Vagina (tissue), 2 donors: ENCODE measurements at places on chromosomes 12 and 14.

DNA sequence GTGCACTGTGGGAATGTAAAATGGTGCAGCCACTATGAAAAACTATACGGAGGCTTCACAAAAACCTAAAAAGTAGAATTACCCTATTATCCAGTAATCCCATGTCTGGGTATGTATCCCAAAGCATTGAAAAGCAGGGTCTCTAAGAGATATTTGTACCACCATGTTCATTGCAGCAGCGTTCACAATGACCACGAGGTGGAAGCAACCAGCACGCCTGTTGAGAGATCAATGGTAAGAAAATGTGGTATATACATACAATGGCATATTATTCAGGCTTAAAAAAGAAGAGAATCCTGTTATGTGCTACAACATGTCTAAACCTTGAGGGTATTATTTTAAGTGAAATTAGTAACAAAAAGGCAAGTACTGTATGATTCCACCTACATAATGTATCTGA is 910 bp upstream of the NOPCHAP1 start:
- no peak for DNase-seq

DNA sequence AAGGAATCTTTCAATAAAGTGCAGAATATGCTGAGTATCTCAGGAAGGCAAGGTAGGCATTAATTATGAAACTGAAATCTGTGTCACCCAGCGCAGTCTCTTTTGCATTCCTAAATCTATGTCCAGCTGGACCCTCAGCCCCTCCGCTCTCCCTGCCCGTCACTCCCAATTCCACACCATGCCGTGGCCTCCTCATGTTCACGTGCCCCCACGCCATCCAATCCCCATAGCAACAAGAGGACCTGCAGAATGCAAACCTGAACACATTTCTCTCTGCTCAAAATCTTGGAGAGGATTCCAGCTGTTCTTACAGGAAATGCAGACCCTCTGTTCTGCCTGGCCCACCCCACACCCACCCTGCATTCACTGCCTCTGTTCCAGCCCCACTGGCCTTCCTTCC is 35.3 kb downstream of the KDM2B start:
- DNase-seq: no peak

- no peak for DNase-seq
Observed at GRCh38 chr12:17928708-17929366, 161.2 kb downstream of the RERGL start.

GRCh38 chr12:41634091-41634490 is 446.0 kb downstream of the PDZRN4 start:
- no peak for DNase-seq

GRCh38 chr12:104752881-104753280 is 205.2 kb downstream of the SLC41A2 start:
- DNase-seq: no peak

- DNase-seq: no peak
Observed at GRCh38 chr14:92105073-92105892, 1.1 kb downstream of the ATXN3 start.

- DNase-seq: no peak
Observed at GRCh38 chr12:32482226-32482625, 82.9 kb downstream of the FGD4 start.

GRCh38 chr14:25092258-25092740 is 42.4 kb upstream of the STXBP6 start:
- DNase-seq: no peak

DNA sequence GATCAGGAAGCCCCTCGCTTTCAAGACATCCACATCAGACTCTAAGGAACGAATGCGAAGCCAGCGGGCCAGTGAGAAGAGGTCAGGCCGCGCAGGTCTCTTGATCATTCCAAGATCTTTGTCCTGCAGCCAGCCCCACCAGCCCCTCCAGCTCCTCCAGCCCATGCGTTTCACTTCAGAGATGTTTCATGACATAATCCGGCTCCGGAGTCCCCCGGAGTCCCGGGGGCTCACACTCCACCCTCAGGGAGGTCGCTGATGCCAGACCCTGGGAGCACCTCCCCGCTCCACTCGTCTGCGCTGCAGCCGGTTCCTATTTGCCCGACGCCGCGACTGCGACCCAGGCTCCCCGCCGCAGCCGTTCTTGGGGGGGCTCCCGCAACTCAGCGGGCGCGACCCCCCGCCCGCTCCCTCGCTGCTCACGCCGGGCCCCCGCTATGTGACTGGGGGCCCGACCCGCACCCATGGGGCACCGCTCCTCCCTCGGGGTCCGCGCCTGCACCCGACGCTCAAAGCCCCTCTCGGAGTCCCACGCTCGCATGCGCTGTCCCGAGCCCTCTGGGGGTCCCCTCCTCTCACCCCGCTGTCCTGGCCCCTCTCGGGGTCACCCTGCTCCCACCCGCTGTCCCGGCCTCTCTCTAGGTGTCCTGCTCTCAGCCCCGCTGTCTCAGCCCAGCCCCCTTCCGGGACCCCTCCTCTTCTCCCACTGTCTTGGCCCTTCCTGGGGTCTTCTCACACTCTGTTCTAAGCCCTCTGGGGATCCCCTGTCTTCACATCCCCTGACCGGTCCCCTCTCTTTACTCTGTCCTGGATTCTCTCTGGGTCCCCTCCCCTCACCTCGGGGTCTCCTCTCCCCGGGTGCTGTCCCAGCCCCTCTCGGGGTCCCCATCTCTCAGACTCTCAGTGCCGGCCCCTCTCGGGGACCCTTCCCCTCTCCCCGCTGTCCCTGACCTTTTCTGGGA is 1.1 kb downstream of the TAOK3 start:
- DNase-seq: no peak

DNA sequence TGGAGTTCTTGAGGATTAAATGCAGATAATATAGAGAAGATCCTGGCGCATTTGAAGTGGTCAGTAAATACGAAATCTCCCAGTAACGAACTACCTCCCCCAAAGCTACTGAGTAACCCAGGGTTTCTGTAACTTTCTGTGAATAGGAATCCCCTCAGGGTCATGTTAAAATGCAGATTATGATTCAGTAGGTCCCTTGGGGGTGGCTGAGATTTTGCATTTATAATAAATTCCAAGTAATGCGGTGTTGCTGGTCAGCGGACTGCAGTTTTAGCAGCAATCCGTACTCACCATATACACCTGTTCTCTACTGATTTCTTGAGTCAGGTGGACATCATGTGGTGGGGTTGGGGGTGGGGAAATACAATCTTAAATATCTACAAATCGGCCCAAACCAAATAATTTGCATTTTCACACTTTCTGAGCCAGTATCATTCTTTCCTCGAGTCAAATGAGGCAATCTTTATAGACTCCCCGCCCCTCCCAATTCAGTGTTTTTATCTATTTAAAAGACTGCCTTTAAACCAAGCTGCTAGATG is 868 bp downstream of the SPATA7 start:
- DNase-seq: no peak

GRCh38 chr12:107903341-107904061 is 129.0 kb downstream of the ASCL4 start:
- no peak for DNase-seq

- DNase-seq: no peak
Observed at GRCh38 chr14:89228921-89229639, 188.0 kb downstream of the FOXN3 start.

- no peak for DNase-seq
Observed at GRCh38 chr14:21496453-21496852, 14.7 kb downstream of the METTL3 start.

DNA sequence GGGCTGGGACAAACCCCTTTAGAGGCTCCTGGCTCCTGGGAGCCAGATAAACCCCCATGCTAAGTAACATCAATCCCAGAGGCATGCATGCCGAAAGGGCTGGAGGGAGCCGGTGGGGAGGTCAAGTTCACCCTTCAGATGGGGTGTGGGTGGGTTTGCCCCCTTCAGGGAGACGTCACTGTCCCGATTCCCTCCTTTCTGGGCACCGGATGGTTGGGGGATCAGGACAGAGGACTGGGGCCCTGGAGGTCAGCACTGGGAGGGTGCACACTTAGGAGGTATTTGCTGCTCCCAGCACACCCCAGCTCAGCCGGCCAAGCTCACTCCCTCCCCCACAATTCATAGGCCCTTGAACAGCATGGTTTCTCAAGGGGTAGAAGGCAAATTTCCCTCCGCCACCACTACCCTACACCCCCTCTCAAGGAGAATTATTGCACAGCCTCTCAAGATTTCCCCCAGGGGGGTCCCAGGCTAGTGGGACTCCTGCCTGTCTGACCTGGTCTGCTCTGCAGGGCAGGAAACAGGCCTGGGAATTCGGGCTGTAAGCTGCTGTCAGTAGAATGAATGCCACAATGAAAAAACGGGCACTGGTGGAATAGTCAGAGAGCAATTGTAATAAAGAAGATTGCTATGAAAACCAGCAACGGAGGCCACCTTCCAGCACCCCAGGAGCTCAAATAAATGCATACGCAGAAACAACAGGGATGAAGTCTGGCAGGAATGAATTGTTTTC is 63.5 kb downstream of the GALNT16 start:
- no peak for DNase-seq

DNA sequence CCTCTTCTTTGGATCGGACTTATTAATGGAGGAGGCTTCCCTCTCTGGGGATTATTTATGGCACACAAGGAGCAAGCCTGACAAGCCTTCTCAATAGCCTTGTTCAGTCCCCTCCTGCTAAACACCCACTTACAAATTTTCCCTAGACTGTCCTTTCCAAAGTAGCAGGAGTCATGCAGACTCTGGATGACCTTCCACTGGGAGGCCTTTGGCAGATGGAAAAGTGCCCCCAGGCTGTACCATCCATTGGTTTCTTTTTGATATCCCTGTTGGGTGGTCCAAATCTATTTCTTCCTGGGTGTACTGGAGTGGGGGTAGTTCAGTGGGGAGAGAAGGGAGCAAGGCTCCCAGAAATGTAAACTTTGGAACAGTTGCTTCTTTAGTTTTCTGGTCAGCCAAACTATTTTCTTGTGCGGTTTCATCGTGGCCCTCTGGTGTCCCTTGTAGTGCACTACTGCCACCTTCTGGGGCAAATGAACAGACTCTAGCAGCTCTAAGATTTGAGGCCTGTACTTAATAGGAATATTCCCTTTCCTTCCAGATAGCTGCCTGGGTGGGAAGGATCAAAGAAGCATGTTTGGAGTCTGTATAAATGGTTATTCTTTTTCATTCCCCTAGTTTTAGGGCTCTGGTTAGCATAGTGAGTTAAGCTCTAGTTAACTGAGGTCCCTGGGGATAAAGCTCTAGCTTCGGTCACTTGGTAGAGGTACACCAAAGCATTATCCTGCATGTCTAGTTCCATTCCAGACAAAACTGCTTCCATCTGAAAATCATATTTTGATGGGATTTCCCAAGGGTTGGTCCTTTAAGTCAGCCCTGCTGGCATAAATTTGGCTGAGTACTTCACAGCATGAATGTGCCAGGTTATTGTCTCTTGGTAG is 409.5 kb downstream of the SLC6A15 start:
- DNase-seq: no peak

GRCh38 chr12:49121047-49121696 is 10.0 kb downstream of the TUBA1B start:
- DNase-seq: no peak

DNA sequence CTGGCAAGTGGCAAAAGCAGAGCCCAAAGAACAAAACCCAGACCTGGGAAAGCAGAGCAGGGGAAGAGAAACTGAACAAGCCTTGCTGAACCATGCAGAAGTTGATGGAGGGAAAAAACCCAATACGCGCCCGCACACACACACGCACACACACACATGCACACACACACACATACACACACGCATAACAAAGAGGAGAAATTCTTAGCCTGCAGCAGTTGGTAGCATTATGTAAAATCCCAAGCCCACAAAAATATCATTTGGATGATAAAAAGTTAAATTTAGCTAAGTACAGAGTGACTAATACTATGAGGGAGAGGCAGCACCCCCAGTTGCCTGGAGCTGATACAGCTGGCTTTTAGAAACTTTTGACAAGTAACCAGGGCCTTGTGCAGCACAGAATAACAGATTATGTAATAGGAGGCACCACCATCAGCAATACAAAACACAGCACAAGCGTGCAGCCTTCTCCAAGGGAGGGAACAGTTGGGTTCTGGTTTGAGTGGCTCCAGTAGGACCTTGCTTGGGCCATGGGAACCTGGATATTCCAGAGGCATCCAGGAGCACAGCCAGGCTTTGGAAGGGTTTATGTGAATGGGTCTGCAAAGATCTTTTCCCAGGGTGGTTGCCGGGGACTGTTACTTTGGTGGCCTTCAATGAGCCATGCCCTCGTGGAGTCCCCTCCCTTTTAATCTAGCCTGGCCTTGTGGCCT is 35.3 kb downstream of the PITPNM2 start:
- DNase-seq: peak; percentile 92

GRCh38 chr12:70994217-70994788 is 73.8 kb upstream of the PTPRR start:
- no peak for DNase-seq

GRCh38 chr12:117494833-117495655 is 133.6 kb upstream of the NOS1 start:
- DNase-seq: no peak

DNA sequence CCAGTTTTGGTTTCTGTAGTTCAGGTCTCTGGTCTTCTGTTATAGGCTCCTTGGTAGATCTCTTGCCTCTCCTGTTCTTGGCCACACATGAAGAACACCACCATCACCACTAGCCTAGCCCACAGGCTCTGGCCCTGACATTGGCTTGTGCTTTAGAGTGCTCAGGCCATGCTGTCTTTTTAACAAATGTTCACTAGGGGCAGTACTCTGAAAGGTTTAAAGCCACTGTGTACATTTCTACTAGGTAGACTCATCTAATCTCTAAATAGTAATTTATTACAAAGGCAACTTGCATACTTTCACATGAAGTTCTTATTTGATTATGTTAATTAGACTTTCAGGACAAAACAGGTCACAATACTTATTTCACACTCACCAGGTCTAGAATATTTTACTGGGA is 38.3 kb downstream of the PDE6H start:
- no peak for DNase-seq

DNA sequence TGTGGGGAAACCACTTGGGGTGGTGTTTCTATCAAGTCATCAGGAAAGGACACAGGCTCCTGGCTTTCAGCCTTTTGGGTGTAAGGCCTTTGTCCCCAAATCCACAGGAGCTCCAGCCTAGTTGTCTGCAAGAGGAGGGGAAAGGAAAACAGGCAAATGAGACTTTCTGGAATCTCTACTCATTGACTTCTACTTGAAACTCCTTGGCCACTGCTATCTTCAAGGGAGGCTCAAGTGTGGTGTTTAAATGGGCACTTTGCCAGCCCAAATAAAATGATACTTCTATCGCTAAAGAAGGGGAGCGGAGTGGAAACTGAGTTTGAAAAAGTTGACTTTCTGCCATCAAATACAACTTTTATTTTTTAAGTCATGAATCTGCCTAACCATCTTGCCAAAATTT is 445.9 kb upstream of the RGS6 start:
- DNase-seq: no peak

GRCh38 chr14:93031505-93032315 is 84.0 kb downstream of the ITPK1 start:
- no peak for DNase-seq

DNA sequence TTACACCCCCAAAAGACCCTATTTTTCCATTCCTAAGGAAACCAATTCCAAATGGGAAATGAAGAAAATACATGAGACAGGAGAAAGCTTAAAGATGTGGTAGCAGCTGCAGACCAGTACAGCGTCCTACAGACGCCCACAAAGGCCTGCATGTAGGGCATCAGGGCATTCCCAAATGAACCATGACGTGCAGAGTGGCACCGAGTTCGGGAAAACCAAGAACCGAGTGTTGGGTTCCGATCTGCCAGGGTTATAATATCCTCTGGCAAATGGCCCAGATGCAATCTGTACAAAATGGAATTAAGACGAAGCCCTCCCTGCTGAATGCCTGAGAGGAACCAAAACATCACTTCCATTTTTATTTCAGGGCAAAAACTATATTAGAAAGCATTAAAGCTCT is 34.4 kb upstream of the SELPLG start:
- no peak for DNase-seq

- no peak for DNase-seq
Observed at GRCh38 chr12:128800606-128801005, 23.2 kb downstream of the SLC15A4 start.
